ENCODE measurements at places on chromosomes 11 and 22. TPM values are rescaled to one million over a fixed set of nuclear protein-coding genes. Genes with fewer than 3 reads are reported as not detected.
A peak's percentile ranks its signal among the peaks of the same experiment; 100 is the strongest.

DNA sequence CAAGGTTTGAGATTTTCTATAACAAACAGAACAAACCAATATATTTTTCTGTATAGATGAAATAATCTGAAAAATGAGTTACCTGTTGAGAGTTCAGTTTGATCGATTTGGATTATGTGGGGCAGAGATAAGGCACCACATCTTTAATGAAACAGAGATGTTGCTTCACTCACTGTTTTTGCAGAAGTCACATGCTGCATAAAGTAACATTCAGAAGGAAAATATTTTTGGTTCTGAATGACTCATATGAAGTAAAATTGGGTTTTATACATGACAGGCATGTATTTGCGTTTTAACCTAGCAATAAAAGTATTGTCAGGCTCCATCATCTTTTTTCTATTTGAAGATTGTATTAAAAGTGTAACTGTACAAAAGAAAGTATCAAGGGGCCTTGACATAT lies 77.8 kb downstream of the BBOX1 start:
- DNase-seq: no peak

GRCh38 chr11:41031551-41032060 lies 427.8 kb downstream of the LRRC4C start:
- no peak for DNase-seq

DNA sequence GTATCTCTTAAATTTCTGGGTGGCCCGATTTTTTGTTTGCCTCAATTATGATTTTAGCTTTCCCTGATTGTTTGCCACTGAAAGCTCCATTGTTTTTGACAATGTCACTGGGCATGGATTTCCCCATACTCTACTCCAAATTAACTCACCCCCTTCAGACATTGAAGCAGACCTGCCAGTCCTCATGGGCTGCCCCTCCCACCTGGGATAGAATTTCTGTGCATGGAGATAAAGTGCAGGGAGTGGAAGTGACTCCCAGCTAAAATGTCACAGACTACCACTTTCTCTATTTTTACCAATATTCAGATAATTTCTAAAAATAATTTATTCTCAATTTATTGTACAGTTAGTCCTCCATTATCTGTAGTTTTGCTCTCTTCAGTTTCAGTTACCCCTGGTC lies 79.1 kb upstream of the CLPB start:
- no peak for DNase-seq

- no peak for DNase-seq
Measured at GRCh38 chr11:126113012-126113411, 50.3 kb upstream of the CDON start.

- no peak for DNase-seq
Measured at GRCh38 chr11:126591966-126592489, 236.5 kb downstream of the ST3GAL4 start.

DNA sequence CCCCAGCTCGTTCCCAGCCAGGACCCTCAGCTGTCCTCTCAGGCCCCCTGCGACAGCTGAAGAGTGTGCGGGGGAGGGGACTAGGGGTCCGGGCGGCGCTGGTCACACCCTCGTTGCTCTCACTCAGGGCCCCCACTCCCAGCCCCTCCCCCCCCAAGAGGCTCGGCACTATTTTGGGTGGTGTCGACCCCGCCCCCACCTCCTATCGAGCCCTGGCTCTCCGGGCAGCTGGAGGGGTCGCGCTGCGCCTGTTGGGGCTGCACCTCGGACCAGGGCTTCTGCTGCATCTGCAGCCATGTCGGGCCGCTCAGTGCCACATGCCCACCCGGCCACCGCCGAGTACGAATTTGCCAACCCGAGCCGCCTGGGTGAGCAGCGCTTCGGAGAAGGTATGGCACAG lies at the start of gene HSPB2:
HSPB2 (plus strand) TSS at position 200 of the 400 bp plus-strand sequence; CDS start at position 296, 96 bp downstream.
- no peak for DNase-seq

- DNase-seq: peak; percentile 65
Measured at GRCh38 chr11:60193687-60194433, 11.0 kb upstream of the MS4A6A start.

GRCh38 chr11:24773322-24773721 lies 276.5 kb downstream of the LUZP2 start:
- no peak for DNase-seq

DNA sequence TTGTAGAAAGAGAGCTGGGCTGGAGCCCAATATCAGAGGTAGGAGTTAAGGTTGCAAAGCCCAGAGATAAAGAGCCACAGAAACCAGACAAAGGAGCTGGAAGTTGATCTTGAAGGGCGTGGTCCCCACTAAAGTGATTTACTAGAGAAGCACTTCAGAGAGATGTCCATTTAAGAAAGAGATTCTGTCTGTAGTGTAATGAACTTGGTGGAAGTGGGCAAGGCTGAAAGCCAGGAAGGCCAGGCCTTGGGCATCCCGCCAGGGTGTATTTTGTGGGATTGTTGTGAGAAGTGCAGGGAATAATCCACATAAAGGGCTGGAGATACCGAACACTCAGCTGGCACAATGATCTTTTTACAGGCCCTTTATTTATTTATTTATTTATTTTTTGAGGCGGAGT lies 1398.8 kb downstream of the TBC1D22A start:
- DNase-seq: no peak

- DNase-seq: no peak
Measured at GRCh38 chr22:47143249-47143938, 380.9 kb downstream of the TBC1D22A start.

DNA sequence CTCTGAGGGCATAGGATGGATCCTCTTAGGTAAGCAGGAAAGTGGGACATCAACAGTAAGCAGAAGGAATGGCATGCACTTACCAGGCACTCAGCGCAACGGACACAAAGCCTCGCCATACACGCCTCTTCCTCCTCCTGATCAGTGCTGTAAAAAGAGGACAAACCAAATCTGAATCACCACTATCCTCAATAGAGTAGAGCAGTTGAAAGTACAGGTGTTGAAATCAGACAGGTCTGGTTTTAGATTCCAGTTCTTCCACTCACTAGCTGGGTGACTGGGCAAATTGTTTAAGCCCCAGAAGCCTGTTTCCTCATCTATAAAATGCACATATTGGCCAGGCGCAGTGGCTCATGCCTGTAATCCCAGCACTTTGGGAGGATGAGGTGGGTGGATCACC lies 8.6 kb upstream of the JAML start:
- no peak for DNase-seq

DNA sequence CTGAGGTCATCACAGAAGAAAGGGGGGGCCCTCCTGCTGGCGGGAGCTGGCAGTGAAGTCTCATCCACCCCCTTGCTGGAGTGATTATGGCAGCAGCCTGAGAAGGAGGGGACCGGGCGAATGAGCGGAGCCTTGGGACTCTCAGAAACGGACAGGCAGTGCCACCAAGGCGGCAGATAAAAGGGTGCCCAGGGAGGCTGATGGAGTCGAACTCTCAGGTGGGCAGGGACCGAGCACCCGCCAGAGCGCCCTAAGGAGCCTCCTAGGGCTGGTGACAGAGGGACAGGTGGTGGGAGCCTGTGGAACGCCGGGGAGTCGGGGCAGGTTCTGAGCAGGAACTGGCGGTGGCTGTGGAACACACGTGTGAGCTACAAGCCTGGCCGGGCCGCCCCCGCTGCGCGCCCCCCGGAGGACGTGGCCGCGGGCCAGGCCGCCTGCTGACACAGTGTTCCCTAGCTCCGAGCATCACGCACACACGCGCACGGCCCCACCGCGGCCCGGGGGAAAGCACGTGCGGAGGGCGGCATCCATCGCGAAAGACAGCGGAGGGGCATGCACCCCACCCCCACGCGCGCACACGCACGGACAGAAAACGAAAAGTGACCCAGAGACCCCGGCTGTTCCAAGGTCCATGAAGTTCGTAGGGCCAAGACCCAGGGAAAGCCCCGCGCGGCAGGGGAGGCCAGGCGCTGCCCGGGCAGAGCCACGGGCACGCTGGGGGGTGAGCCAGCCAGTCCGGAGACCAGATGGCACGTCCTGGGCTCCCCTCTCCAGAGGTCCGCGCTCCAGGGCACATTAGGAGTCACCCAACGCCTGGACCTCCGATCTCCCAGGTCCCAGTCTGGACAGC lies 1.0 kb downstream of the VWCE start:
- peak; percentile 26 for DNase-seq

DNA sequence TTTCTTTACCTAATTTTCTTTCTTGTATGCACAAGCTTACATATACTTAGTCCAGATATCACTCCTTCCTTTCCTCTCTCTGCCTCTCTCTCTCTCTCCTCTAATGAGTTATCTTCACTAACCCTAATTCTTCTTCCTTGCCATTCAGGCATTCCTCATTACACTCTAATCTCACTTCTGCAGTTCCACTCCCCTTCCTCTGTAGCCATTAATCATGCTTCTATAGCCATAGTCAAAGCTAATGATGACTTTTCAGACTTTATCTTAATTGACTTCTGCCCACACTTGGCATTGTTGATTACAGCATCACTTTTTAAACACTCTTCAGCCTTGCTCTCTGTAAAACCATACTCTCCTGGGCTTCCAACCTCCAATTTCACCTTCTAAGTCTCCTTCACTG lies 35.3 kb upstream of the SC5D start:
- no peak for DNase-seq

GRCh38 chr11:83823461-83824025 lies 537.4 kb upstream of the CCDC90B start:
- no peak for DNase-seq

DNA sequence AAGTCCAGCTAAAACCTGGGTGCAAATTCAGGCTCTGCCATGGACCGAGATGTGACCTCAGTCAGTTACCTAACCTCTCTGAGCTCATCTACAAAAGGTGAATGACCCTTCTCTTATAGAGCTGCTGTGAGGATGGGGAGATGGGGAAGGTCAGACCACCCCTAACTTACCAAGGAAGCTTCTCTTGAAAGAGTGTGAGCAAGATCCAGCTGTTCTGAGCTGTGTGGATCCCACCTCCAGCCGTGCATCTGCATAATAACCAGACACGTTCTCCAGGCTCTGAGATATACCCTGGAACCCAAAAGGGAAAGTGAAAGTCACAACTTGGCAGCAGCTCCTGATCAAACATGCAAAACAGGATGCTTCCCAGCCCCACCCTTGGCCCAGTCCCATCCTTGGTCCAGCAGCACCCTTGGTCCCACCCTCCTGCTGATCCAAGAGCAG lies at the start of gene APOL3:
APOL3 (minus strand) TSS at position 257 of the 444 bp plus-strand sequence. CDS start 11,700 bp downstream, outside the sequence.
- DNase-seq: no peak

- no peak for DNase-seq
Measured at GRCh38 chr11:112769170-112769569, 192.1 kb upstream of the NCAM1 start.

GRCh38 chr11:86816251-86816726 lies 15.9 kb downstream of the PRSS23 start:
- no peak for DNase-seq

- DNase-seq: no peak
Measured at GRCh38 chr11:87212891-87213290, 175.2 kb downstream of the TMEM135 start.

GRCh38 chr22:18152519-18152918 lies 2.5 kb downstream of the USP18 start:
- DNase-seq: no peak

DNA sequence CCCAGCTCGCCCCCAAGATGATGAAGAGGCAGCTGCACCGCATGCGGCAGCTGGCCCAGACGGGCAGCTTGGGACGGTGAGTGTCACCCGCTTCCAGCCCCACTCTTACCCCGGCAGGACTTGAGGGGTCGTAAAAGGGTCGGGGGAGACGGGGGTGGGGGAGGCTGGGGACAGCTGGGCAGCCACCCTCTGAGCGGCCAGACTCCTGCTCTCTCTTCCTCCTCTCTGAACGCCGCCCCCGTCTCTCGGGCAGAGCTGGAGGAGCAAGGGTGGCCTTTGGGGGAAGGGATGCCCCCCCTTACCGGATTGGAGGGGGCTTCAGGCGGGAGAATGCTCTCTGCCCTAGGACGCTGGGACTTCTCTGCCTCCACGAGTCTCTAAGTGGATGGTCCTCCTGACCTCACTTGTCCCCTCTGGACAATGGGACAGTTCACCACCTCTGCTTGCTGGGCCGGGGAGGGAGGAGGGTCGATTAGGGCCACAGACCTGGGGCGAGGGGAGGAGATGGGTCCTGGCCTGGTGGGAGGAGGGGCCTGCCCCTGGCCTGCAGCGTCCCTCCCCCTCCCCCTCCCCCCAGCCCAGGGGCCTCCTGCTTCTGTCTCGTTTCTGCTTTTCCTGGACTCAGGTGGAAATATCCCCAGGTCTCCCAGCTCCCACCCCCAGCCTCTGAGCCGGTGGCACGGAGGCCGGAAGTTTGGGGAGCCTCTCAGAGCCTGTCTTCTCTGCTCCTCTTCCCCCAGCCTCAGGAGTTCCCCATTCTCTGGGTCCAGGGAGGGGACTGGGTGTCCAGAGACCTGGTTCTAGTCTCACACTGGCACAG lies 512 bp downstream of the SH3BP1 start:
- no peak for DNase-seq

DNA sequence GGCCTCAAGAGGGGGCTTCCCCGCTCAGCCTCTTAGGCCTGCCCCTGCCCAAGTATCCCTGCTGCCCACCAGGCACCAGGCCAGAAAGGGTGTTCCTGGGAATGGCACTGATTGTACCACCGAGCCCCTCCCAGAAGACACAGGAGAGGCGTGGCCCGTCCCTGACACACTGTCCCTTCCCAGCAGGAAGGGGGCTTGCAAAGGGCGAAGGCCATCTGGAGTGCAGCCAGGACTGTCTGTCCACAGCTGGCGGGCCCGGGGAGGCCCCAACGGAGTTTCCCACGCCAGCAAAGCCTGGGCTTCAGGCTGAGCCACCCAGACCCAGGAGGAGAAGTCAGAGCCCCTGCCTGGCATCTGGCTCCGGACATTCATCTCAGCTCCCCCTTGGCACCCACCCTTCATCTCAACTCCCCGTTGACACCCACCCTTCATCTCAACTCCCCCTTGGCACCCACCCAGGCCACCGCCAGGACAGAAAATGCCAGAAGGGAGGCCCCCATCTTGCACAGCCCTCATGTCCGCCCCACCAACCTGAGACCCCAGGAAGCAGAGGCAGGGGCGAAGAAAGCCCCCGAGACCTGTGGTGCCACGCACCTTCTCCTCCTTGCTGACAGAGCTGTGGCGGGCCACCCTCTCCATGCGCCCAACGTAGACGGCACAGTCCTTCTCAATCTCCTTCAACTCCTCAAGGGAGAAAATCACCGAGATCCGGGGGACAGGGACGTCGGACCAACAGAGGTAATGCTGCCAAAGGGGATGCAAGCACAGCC lies 19.4 kb downstream of the TUBGCP6 start:
- no peak for DNase-seq

GRCh38 chr22:35719212-35719875 lies 1.7 kb downstream of the APOL5 start:
- DNase-seq: no peak

GRCh38 chr22:37242395-37242918 lies 1.6 kb downstream of the RAC2 start:
- DNase-seq: no peak

DNA sequence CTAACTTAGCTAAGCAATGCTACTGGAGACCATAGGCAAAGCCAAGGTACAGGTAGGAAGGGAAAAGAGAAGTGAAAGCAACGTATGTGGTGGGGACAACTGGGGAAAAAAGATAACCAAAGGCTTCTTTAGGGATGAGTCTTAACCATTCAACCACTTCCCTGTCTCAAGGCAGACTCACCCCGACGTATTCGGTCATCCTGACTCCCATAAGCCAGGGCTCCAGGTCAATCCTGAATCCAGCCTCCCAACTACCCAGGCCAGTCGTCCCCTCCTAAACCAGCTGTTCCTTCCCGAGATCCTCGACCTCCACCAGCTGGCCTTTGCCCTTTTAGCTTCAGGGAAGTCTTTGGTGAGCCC lies 330 bp downstream of the ACP2 start:
- DNase-seq: no peak

GRCh38 chr22:19970479-19971275 lies 29.1 kb upstream of the TXNRD2 start:
- peak; percentile 79 for DNase-seq

Gene OR2AG1
- total RNA-seq: not detected

Gene PDE2A
- 65.9 TPM for total RNA-seq

Gene TNNT3
- total RNA-seq: not detected

Gene OR56A1
- 0.03 TPM for total RNA-seq

Gene P2RY6
- 0.74 TPM for total RNA-seq

Gene TIMM10
- total RNA-seq: 60.2 TPM
